ENCODE measurements at places on chromosomes 3 and 15. TPM values are rescaled to one million over a fixed set of nuclear protein-coding genes. Genes with fewer than 3 reads are reported as not detected.

GOLGA6L22 gene
- total RNA-seq, result not detected

TERB2 gene
- not detected for total RNA-seq

CILP gene
- 37.9 TPM for total RNA-seq

LEKR1 gene
- 1.9 TPM for total RNA-seq

C3orf20 gene
- 0.18 TPM for total RNA-seq

KCNMB2 gene
- not detected for total RNA-seq

LRRN1 gene
- 10.4 TPM for total RNA-seq

SH2D7 gene
- total RNA-seq, result not detected
